ENCODE measurements at places on chromosomes 6 and 20.

DNA sequence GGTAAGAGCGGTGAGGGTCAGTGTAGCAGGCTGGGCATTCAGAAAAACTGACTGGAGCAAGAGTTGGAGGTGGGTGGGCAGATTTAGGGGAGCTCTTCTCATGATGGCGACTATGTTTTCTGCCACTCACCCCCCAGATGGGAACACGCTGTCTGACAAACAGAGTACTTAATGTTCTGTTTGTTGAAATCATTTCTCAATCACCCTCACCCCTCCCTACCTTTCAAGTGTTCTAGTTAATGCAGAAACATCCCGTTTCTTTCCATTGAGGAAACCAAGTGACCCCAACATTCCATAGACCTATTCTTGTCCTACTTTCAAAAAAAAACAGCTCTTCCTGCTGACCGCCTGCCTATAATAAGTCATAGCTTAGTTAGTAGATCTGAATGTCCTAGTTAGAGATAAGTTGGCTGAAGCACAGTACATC, 132.5 kb upstream of the NEDD9 start:
- DNase-seq: no peak

GRCh38 chr6:87897663-87898062, 150.0 kb upstream of the SPACA1 start:
- DNase-seq: no peak

- DNase-seq: no peak
These were observed 23.1 kb upstream of the DACT2 start for GRCh38 chr6:168342636-168343035.

- no peak for DNase-seq
These were observed 42.2 kb downstream of the NFATC2 start for GRCh38 chr20:51500311-51500710.

GRCh38 chr6:85715797-85716196, 73.1 kb upstream of the SYNCRIP start:
- no peak for DNase-seq

GRCh38 chr6:52136934-52137467, 49.2 kb upstream of the IL17A start:
- DNase-seq: no peak

GRCh38 chr6:5506149-5506548, 244.8 kb downstream of the FARS2 start:
- no peak for DNase-seq

DNA sequence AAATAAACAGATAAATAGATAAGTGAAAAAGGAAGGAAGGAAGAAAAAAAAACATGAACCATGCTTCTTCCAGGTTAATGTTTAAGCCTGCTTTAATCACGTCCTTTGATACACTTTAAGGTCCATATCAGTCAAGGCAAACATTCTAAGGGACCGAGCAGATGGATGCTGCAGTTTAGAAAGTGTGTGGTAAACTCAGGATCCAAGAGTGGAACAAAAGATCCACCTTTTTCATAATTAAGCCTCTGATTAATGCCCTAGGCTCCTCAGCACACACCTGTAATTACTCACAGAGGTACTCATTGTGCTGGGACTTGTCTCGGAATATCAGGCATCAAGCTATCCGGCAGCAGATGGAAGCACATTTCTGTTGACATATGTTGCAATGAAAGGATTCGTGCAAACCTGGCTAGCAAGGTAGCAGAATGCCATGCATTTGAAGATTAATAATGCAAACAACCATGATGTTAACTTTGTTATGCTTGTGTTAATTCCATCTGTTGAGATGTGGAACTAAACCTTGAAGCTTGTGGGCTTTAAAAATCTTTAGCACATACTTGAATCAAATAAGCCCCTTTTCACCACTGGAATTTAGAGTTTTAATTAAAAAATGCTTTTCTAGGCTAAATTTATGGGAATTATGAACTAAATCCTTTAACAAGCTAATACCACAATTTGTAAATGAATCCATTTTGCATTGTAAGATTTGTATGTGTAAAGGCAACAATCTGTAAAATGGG, 163.7 kb downstream of the RALGAPA2 start:
- no peak for DNase-seq

DNA sequence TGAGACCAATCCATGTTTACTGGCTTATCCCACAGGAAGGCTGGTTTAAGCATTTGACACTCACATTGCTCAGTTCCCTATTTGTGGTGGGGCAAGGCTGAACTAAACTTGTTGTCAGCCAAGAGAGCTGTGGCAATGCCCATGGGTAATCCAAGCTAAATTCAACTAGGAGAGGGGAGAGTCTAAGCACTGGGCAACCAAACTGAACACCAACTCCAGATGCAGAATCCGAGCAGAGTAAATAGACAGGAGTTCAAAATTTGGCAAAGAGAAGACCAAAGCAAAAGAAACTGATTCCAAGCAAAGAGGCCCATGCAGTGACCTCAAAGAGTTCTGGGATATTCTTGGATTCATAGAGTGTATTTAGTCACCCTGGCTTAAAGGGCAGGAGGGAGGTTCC, 106.5 kb upstream of the NT5E start:
- no peak for DNase-seq

GRCh38 chr6:53148684-53149083, at the start of gene GCM1:
Gene GCM1 (minus strand): TSS chr6:53148841. CDS start chr6:53145632, 3,209 bp downstream.
- no peak for DNase-seq

DNA sequence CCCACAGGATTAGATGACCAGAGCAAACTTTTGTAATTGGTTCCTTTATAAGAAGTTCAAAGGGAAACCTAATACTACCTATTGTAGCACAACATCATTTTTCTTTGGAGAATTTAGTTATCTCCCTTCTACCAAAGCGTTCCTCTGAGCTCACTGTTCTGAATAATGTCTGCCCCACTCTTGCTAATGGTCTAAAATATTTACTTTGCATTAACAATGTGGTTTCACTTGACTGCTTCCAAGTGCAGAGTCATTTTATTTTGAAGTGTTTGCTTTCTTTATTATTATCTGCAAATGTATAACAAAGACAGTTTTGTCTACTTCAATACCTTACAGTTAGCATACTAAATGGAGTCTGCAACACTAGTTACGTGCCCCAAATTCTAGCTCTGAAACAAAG, 15.0 kb downstream of the TRAPPC3L start:
- no peak for DNase-seq

DNA sequence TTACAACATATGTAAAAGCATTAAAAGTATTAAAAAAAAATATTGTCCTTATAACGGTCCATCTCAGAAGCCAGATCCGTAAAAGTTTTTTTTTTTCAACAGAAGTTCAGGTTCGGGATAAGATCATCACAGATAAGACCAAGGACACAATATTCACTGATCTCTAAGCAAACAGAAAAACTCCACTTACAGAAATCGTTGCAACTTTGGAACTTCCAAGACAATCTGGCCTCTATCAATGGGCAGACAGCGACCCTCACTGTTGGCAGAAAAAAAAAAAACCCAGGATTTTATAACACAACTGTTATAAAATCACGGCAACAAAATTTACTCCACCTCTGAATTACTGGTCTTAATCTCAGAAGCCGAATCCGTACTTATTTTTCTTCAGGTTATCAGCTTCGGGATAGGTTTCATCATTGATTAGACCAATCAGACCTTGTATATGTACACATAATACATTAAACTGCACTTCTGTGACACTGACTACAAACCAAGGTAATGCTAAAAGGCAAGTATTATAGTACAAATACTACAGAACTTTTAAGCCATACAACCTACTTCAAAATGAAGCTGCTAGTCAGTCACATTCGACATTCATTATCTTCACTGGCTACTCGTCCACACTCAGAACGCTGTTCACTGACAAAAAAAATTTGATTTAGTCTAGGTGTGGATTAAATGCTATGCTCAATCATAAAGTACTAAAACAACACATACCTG, 34.7 kb upstream of the SYNCRIP start:
- DNase-seq: no peak

DNA sequence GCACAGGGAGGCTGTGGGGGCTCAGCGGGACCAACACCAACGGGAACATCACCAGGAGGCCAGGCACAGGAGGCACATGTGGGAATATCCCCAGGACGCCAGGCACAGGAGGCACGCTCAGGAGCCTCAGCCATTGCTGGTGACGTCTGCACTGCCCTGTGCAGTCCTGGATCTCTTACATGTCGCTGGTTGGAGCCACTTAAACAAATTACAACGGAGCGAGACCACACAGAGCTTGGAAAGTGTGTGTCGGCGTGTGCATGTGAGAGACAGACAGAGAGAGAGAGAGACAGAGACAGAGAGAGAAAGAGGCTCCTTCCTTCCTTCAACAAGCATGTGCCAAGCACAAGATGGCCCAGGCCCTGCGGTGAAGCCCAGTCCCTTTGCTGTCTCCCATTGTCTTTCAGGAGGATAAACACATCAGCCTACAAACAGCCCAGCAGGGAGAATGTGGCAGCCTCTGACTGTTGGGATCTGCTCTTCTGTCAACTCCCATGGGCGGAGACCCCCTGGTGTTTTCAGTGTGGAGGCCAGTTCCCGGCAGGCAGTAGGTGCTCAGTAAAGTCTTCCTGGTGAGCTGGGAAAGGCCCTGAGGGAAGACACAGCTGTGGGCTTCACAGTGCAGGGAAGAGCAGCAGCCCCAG, 112.7 kb upstream of the THBS2 start:
- DNase-seq: no peak

- DNase-seq: no peak
These were observed 38.1 kb upstream of the CD83 start for GRCh38 chr6:14079433-14079832.

DNA sequence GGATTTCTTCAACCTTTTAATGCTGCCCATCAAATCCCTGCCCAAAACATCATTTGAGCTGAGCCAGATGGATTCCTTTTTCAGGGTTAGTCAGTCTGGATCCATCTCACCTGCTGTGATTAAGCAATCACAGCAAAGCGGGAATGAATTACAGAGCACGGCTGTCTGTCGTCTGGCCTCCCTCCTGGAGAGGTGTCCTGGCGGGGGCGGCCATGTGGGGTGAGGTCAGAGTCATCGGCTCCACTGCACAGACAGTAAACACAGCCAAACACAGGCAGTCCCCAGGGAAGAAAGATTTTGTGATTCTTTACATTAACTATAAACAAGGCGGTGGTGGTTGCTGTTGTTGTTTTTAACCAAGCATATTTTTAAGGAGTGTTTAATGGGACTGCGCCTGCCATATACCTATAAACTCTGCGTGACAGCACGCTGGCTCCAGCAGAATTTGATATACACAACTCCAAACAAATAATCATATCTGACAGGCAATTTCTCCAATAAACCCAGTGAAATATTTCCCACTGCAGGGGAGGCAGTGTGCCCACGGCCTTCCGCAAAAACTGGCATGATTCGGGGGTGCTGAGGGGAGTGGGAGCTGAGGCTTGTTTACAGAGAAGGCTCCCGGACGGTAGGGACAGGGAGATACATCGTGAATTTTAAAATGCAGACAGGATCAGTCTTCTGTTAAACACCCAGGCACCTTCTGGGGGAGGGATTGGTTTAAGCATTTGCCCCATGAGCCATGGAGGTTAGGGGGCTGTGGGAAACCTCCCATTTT, 232.0 kb upstream of the PMEPA1 start:
- DNase-seq: no peak

- DNase-seq: peak; percentile 53
These were observed 999 bp upstream of the PIM1 start for GRCh38 chr6:37168811-37169495.

GRCh38 chr20:54151075-54151439, 22.7 kb downstream of the CYP24A1 start:
- DNase-seq: no peak

DNA sequence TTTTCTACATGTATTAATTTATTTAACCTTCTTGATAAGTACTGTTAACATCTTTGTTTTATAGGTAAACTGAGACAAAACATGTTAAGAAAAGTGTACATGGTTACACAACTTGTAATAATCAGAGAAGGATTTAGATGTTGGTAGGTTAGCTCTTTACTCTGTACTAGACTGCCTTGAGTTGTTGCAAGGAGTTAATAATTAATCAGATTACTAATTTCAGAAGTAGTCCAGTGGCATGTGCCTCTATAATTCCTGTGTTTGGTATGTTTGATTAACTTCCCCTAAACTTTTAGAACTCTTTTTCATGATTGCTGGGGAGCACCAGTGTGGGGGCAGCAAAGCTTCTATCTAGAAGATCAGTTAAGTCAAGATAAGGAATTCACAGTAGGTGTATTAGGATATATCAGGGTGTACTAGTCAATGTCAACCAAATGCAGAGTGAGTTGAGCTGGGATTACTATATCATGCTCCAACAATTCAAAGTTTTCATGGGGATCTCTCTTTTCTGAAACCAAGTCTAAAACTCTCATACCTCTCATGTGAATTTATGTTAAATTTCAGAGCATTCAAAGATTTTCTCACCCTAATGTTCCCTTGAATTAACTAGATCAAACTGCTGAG, 129.7 kb upstream of the AHI1 start:
- DNase-seq: no peak

- no peak for DNase-seq
These were observed 68.2 kb downstream of the SEL1L2 start for GRCh38 chr20:13922241-13922640.

GRCh38 chr6:14876778-14877613, 368.9 kb upstream of the JARID2 start:
- DNase-seq: peak; percentile 61

DNA sequence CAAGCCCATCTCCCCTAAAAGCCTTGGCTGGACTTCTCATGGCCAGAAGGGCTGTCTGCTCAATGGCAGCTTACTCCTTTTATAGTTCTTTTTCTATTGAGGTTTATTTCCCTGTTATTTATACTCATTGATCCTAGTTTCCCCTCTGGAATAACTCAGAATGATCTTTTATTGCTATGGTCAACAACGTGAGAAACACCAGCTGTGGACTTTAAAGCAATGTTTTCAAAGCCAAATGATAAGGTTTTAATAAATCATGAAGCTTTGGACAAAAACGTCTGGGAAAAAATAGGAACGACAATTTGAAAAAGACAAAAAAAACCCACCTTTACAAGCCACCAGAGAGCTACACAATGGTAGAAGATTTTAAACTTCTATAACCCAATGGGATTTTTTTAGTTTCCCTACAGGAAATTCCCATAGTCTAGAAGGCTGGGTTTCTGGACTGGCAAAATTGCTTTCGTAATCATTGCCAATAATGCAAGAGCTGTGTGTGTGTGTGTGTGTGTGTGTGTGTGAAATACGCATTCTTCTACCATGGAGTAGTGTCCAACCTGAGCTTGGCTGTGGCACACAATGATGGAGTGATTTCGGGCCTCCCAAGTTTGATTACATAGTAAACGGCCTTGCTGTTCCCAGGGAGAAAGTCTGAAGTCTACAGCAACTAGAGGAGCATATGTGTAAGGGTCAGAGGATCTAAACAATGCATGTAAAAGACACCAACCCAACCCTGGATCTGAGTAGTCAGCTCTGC, 396.0 kb downstream of the SYNE1 start:
- DNase-seq: no peak

GRCh38 chr20:24637087-24637486, 167.7 kb downstream of the SYNDIG1 start:
- no peak for DNase-seq

- DNase-seq: peak; percentile 16
These were observed 78.0 kb downstream of the PTPN1 start for GRCh38 chr20:50588034-50588736.

DNA sequence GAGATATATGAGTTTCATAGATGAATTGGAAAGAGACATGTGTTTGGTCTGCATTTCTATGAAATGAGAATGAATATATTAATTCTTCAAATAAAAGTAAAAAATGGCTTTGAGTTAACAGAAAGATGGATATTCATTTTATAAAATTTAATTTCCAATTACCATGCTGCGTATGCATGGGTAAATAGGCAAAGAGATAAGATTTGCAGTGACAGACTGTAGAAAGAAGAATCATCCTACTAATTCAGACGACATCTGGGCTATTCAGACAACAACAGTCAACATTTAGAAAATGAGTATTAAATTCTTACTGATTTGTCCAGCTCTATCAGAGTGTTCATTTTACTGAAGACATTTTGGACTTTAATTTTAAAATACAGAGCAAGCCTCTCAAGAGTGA, 602.2 kb upstream of the NRSN1 start:
- DNase-seq: no peak

Data from GM04504 (cell line).